ENCODE measurements at places on chromosomes 5 and 9. TPM values are rescaled to one million over a fixed set of nuclear protein-coding genes. Genes with fewer than 3 reads are reported as not detected.

DNA sequence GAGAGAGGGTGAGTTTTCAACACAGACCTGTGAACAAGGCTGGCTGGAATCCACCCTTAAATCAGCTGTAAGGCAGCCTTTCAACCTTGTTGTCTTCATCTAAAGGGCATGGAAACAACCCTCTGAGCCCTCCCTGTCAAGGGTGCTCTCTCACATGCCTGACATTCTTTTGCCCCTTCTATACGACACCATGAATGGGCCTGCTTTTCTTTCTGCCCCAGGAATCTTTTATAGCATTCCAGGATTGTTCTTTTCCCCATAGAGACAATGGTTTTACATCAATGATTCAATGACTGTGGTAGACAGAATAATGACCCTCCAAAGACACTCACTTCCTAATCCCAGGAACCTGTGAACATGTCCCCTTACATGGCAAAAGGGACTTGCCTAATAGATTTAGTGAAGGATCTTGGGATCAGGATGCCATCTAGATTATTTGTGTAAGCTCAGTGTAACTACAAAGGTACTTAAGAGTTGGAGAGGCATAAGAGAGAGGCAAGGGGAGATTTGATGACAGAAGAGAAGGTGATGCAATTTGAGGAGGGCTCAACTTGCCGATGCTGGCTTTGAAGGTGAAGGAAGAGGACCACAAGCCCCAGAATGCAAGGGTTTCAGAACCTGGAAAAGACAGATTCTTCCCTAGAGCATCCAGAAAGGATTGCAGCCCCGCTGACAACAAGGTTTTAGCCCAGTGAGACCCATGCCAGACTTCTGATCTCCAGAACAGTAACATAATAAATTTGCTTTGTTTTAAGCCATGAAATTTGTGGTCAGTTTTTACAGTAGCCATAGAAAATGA is 29.2 kb upstream of the HMHB1 start:
- no peak for DNase-seq
- no peak overlapping the region for H3K4me3 ChIP-seq
- no peaks in the 10 kb centered on the region for H3K4me1 ChIP-seq
- H3K27ac ChIP-seq, result no peak overlapping the region
- H3K27me3 ChIP-seq, result peaks cover 2% of the 10 kb centered on the region
- H3K36me3 ChIP-seq, result no peaks in the 10 kb centered on the region

GRCh38 chr5:174235221-174236011 is 189.9 kb downstream of the NSG2 start:
- H3K36me3 ChIP-seq, result no peaks in the 10 kb centered on the region
- no peak overlapping the region for H3K27ac ChIP-seq
- no peak for DNase-seq
- no peaks in the 10 kb centered on the region for H3K4me1 ChIP-seq
- no peak overlapping the region for H3K4me3 ChIP-seq

The CER1 gene
- not detected for total RNA-seq

DNA sequence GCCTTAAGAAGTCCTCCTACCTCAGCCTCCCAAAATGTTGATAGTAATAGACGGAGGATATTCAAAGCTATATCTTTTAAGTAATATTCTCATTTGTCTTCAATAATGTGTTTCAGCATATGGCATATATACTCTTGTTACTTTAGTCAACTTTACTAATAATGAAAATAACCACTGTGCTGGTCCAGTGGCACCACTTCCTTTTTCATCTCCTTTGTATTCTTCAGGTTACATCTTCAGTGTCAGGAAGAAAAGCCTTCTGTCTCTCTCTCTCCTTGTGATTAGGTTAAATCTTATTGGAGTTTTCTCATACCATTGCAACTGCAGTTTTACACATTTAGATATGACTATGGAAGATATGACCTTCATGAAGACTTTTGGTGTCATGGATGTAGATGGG is 31.3 kb downstream of the PARP8 start:
- no peaks in the 10 kb centered on the region for H3K36me3 ChIP-seq
- H3K4me1 ChIP-seq, result no peaks in the 10 kb centered on the region
- H3K4me3 ChIP-seq, result no peak overlapping the region
- no peaks in the 10 kb centered on the region for H3K27me3 ChIP-seq

The MYOT gene
- not detected for total RNA-seq

DNA sequence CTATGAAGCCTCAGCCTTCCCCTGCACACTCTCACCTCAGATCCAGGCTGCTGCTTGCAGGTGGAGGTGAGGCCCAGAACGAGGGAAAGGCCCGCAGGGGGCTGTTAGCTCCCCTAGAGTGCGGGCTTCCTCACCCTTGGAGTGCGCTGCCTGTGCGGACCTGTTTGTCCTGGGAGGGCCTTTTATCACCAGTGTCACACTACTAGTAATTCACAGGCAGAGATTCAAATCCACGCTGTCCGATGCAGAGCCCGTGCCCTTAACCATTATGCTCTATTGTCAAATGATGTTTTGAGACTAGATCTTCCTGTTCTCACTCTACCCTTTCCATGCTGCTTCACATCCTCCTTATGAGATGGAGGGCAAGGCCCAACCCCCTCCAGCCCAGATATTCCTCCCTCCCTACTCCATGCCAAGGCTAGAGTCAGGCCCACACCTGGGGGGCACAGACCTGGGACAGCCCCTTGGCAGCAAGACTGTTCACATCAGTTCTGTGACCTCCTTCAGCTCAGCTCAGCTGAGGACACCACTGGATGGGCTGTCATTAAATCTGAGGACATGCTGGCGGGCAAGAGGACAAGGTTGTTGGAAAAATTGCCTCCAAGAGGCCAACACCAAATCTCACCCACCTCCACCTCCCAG is 112.8 kb upstream of the SPOCK1 start:
- peaks cover 10% of the 10 kb centered on the region for H3K27me3 ChIP-seq
- H3K4me3 ChIP-seq, result no peak overlapping the region
- no peak for DNase-seq
- H3K4me1 ChIP-seq, result no peaks in the 10 kb centered on the region
- no peak overlapping the region for H3K27ac ChIP-seq

DNA sequence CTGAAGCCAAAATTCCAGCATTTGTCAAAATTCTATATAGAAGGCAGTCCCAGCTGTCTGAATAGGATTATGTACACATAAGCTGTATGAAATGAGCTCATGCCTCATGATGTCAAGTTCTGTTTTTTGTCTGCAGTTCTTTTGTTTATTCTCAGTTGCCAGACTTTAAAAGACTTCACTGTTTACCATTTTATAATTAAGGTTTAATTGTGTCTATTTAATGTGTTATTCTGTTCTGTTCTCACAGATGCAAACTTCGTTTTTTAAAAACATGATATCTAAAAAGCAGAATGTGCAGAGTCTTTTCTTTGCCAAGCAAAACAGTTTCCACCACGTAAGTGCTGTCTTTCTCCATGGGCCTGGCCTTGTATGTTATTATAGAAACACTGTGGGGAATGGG is 31.1 kb downstream of the ERAP1 start:
- peak; percentile 57 for DNase-seq
- no peaks in the 10 kb centered on the region for H3K27me3 ChIP-seq
- no peak overlapping the region for H3K4me3 ChIP-seq
- H3K36me3 ChIP-seq, result peaks cover 18% of the 10 kb centered on the region
- no peak overlapping the region for H3K27ac ChIP-seq
